ENCODE measurements at places on chromosomes 2 and 18.

- peak; percentile 91 for DNase-seq
Measured at GRCh38 chr2:11738589-11739436, 7.6 kb upstream of the LPIN1 start.

GRCh38 chr2:167814881-167815718, 432.3 kb downstream of the STK39 start:
- DNase-seq = no peak

DNA sequence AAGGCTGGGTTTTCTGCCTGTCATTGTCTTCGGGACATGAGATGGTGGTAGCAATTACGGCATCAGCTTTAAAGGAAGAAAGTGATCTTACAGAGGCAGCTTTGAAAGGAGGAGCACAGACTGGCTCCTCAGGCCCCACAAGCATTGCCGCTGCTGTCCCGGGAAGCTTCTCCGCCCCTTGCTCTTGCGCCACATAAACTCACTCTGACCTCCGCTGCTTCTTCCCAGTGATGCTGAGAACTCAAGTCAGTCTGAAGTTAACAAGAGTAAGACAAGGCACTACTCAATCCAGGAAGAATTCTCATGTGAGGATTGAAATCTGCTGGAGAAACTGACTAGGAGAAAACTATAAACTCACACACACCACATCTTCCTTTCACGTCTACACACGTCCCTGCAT, 112.4 kb upstream of the RIOK3 start:
- no peak for DNase-seq

GRCh38 chr2:179096090-179096489, 46.2 kb upstream of the CCDC141 start:
- no peak for DNase-seq

DNA sequence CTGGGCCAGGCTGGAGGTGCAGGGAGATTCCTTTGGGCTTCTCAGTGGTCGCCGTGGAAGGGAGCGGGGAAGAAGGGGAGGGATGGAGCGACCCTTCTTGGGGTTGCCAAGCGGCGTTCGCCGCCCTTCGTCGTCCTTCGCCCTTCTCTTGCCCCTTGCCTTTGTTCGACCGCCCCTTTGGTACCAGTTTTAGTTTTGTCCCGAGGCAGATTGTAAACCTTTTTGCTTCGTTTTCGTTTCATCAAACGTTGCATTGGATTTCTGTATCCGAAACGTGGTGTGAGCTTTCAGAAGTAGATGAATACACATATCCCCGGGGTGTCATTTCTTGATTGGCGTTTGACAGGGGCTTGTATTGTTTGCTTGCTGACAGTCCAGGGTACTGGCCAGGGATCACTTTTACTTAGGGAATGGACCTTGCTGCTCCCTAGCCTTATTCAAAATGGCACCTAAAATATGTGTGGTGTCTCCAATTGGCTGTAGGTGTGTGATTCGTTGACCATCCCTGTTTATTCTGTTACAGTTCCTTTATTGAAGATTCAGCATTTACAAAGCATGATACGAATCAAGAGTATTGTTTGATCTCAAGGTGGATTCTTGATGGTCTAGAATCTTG, 788 bp downstream of the USP14 start:
- DNase-seq = peak; percentile 42

GRCh38 chr2:98825020-98825350, 94.1 kb upstream of the MGAT4A start:
- no peak for DNase-seq

Data from GM23248 (cell line).